ENCODE measurements at places on chromosomes 2 and 18.

DNA sequence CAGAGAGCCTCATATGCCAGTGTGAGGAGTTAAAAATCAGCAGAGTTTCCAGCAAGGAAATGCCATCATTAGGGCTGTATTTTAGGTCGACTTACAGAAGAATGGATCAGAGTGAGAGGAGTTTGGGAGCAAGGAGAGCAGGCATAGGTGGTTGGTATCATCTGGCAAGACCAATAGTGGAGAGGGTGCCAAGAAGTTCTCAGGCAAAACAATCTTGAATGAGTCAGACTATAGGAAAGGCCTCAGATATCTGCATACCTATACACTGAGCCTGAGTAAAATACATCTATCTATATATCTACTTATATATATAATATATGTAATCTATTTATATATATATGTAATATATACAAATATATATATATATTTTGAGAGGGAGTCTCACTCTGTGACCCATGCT, 57.3 kb downstream of the TMEFF2 start:
- DNase-seq = no peak

GRCh38 chr2:18949871-18950270, 360.5 kb upstream of the NT5C1B start:
- no peak for DNase-seq

DNA sequence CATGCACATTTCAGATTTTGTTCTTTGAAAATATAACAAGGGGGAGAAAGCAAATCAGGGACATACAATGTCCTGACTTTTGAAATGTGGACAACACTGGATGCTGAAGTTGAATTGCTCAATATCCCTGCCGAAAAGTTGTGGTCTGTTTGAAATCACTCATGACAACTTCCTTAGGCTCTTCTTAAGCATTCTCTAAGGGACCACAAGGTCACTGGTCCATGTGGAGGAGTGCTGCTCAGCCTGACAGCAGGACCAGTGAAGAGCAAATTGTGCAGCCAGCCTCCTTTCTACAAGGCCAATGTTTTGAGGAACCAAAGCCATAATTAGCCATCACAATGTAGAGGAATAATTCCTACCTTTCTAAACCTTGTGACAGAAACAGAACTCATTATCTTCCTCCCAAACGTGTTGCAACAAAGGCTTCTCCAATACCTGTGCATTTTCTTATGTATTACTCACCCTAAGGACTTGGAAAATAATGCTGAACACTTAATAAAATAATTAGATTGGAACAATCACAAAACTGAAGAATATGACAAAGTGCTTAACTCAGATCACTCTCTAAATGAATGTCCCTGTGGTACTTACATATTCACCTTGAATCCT, 1477.6 kb upstream of the NXPH2 start:
- DNase-seq = no peak

GRCh38 chr2:186612026-186612425, 22.2 kb downstream of the ITGAV start:
- DNase-seq = no peak

DNA sequence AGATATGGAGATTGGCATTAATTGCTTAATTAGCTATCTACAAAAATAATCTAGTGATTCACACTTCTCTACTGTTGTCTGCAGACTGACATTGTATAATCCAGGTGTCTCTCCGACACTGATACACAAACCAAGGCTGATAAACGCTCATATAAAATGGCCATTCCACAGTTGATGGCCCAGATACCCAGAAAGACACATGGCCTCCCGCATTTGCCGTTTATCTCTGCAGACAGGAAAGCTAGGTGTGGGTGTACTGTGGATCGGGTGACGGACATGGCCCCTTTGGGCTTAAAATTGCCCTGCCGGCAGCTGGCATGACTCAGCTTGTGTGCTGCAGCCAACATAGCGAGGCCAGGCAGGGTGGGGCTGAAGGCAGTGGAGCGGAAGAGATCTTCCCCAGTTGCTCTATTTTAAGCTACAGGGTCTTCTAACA, 18.5 kb downstream of the PMAIP1 start:
- DNase-seq = peak; percentile 76

DNA sequence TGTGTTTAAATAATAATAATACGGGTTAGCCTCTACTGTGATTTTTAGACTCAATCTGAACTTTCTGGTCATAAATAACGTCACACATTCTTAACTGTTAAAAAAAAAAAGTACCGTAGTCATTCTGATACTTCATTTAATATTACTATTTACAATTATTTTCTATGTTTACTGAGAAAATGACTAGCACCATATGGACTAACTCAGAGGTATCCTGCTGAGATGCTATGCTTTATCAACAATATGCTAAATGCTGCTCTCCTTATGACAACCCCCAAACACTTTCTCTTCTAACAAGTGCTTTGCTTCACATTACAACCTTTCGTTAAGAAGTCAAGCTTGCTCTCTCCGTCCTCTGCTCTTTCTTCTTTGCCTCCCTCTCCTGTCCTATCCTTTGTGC, 182.1 kb downstream of the AFF3 start:
- no peak for DNase-seq

DNA sequence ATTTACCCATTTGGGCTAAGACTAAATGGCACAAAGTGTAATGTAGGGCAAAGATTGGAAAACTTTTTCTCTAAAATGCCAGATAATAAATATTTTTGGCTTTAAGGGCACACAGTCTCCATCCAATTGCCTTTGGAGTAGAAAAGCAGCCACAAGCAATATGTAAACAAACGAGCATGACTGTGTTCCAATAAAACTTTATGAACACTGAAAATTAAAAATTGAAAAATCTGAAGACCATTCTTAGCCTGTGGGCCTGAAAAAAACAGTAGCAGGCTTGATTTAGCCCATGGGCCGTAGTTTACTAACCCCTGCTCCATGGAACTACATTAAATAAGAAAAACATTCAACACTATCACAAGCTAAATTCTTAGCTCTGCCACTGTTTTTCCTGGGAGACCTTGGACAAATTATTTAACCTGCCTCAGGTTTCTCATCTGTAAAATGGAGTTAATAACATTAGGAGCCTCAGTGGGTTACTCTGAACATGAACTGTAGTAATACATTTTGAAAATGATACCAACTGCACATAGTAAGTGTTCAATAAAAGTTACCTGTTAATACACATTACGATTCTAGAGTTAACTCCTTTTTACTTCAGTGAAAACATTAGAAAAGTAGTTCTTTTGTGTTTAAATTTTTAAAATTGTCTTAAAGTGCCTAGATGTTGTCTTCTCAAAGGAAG, 1.3 kb downstream of the IFIH1 start:
- no peak for DNase-seq

- DNase-seq = no peak
Measured at GRCh38 chr2:33763671-33764310, 164.7 kb upstream of the FAM98A start.

DNA sequence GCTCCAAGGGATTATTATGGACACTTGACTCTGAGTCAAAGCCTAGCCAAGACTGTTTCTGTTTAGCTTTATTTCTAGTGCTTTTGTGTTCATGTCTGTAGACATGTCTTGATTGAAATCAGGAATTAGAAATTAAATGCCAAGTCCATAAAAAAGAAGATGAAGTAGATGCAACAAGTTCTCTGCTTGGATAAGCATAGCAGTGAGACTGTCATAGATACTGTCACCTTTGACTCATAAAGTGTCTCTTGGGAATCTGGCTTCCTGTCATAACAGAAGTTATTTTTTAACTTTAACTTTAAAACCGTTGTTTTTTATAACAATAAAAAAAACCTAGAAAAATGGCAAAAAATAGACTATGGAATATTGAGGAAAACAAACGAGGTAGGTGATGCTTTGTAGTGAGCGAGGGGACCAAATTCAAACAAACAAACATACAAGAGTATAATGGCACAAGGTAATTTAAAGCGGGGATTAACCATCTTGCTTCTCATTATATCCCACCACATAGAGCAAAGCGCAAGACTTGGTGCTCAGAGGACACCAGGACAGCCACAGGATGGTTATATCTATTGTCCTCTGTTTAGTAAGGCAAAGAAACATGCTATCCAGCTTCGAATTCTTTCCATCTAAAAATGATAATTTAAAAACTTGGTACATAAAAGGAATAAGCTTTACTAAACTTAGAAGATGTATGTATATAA, 64.6 kb downstream of the CD226 start:
- no peak for DNase-seq

DNA sequence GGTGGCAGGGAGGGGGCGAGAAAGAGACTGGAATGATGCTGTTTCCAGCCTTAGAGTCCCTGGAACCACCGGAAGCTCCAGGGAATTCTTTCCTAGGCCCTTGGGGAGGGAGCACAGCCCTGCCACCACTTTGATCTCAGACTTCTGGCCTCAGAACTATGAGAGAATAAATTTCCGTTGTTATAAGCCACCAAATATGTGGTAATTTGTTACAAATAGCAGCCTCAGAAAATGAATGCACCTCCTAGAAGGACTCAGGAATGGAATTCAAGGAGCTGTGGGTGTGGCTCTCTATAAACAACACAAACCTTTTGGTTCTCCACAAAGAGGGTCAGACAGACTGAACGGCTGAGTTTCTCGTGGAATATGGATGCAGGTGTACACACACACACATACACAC, 144.5 kb downstream of the ACKR3 start:
- no peak for DNase-seq

GRCh38 chr2:105114551-105114950, 76.7 kb downstream of the MRPS9 start:
- peak; percentile 83 for DNase-seq

- DNase-seq = no peak
Measured at GRCh38 chr2:141736466-141736865, 394.4 kb downstream of the LRP1B start.

DNA sequence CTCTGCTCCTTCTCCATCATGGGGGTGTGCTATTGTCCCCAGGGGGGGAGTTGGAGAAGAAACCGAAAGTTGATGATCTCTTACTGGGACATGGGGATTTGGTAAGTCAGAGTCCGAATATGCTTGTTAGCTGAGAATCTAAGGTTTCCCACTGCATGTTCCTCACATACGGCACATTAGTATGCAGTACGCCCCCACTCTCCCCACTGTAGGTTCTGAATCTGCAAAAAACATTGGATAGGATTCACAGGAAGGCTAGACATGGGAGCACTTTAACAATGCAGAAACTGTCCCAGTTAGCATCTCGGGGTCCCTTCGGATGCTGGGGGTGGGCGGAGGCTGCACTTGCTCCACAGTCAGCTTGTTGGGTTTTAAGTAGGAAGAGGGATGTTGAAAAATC, 102.3 kb downstream of the STPG4 start:
- DNase-seq = no peak

DNA sequence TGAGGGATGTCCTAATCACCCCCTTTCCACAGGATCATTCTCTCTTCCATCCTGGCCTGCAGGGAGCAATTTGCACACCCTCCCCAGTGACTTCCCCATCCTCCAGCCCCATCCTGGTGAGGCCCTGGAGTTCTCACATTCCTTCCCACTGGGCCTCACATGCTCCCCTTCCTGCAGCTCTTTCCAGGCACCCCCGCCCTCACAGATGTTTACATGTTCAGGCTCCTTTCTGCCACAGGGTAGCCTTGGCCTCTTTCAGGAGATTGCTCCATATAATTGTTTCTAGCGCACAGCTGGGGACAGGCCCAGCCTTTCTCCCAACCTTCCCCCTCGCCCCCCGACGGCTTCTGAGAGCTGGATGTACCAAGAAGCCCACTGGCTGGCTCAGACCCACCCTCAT, 288.4 kb upstream of the TRIB2 start:
- no peak for DNase-seq

GRCh38 chr18:30859036-30859435, 183.5 kb downstream of the DSC3 start:
- DNase-seq = peak; percentile 8

DNA sequence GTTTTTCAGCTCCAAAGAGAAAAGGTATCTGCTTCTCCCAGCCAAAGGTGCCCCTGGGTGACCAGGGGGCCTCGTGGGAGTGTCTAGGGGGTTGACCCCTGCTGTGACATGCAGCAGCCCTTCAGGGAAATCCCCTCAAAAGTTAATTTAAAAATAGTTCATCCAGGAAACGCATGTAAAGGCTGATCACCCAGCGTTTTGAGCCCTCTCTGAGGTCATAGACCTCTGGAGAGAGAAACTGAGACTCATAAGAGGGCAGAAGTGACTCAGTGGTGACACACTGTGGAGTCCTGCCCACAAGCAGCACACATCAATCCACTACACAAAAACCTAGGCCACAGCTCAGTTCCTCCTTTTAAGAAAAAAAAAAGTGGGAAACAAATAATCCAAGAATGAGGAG, 11.9 kb downstream of the GAL3ST2 start:
- no peak for DNase-seq
